ENCODE measurements at places on chromosomes 1 and 21.
A peak's percentile ranks its signal among the peaks of the same experiment; 100 is the strongest.

DNA sequence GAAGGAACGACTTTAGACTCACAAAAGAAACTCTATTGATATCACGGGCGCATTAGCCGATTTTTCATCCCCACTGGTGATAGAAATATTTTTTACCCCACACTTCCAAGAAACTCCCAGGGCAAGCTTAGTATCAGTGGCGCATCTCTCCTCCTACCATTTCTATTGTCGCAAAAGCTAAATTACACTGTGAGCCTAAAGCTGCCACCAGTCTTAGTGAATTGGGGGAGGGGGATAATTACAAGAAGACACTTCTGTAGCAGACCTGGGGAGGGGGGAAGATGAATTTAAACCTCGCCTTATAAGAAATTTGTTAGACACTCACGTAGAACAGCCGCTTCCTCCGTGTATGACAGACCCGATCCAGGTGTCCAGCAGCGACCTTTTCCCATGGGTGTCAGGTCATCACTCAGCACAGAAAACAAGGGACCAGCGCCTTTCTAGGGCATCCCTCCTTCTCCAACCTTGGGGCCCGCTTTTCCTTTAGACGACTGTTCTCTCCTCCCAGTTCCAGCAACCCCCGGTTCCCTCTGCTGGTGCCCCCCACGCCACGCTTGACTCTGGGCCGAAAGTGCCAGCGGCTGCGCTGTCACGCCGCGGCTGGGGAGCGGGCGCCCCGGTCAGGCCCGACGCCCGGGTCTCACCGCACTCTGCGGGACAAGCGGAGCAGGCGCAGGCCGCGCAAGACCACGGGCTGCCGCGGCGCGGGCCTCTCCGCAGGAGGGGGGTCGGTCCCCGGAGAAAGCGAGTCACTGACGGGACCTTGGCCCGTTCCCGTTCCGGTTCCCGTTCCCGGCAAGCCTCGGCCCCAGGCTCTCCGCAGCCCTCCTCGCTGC, 821 bp downstream of the PHC2 start:
- no peak for DNase-seq

DNA sequence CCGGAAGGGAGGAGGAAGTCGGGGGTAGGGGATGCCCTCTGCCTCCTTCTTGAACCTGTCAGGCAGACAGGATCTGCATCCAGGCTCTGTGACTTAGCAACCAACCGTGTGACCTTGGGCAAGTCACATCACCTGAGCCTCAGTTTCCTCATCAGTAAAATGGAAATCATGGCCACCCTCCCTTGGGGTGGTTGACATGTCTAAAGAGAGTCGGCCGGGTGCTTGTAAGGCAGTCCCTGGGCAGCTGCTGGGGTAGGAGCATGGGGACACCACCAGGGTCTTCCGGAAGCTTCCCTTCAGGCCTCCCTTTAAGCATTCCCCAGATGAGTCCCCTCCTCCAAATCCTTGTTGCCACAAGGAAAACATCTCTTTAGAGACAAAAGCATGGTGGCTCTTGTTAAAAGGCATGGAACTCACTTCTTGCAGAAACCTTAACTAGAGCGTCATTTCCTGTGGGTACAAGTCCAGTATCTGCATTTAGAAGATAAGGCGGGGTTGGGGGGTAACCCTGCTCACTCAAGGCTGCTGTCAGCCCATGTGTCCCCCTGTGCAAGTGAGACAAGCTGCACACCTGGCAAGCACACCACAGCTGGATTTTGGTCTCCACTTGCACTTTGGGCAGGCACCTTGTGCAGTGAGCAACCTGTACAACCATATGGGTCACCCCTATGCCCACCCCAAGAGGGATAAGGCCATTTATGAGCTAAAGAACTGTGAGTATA, 10.4 kb downstream of the CLCNKB start:
- no peak for DNase-seq

GRCh38 chr1:114454539-114454938, 56.5 kb downstream of the TRIM33 start:
- no peak for DNase-seq

DNA sequence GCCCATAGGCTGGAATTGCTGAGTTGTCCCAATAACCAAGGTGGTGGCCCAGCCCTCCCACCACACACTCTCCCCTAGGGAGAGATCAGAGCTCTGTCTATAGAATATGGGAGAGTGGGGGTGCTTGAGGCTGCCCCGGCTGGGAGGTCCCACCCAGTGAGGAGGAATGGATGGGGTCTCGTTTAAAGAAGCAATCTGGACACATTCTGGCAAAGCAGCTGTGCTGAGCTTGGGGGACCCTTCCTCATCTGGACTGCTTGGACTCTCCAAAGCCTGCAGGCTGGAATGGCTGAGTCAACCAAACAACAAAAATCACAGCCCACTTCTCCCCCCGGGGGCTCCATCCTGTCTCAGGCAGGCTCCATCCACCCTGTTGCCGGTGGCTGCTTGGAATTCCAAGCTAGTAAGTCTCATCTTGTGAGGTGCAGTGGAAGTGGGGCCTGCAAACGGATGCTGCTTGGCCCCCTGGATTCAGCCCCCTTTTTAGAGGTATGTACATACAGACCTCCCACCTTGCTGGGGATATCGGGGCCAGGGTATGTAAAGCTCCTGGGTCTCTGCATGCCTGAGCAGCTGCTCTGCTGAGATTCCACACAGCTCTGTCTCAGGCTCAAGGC, 67.1 kb upstream of the FAM78B start:
- DNase-seq, result no peak

GRCh38 chr1:234589854-234590620, 19.9 kb downstream of the IRF2BP2 start:
- DNase-seq, result no peak

GRCh38 chr1:20787840-20788795, 1.0 kb upstream of the HP1BP3 start:
- DNase-seq, result no peak

GRCh38 chr1:87511449-87511848, 182.8 kb downstream of the LMO4 start:
- no peak for DNase-seq

DNA sequence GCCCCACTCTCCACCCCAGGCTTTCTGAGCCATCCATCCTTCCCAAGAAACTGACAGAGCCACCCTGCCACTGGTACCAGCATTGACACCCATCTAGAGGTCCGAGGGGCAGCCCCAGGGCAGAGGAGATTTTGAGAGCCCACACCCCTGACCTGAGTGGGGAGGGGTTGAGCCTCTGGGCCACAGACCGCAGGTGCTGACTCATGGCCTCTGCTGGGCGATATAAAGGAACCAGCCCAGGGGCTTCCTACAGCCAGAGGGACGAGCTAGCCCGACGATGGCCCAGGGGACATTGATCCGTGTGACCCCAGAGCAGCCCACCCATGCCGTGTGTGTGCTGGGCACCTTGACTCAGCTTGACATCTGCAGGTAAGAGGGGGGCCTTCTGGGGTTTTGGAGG, at the start of gene PADI4:
PADI4 (plus strand) TSS at position 252 of the 400 bp plus-strand sequence; CDS start at position 278, 26 bp downstream.
- DNase-seq, result no peak

GRCh38 chr1:15568387-15569073, 16.3 kb downstream of the AGMAT start:
- no peak for DNase-seq

DNA sequence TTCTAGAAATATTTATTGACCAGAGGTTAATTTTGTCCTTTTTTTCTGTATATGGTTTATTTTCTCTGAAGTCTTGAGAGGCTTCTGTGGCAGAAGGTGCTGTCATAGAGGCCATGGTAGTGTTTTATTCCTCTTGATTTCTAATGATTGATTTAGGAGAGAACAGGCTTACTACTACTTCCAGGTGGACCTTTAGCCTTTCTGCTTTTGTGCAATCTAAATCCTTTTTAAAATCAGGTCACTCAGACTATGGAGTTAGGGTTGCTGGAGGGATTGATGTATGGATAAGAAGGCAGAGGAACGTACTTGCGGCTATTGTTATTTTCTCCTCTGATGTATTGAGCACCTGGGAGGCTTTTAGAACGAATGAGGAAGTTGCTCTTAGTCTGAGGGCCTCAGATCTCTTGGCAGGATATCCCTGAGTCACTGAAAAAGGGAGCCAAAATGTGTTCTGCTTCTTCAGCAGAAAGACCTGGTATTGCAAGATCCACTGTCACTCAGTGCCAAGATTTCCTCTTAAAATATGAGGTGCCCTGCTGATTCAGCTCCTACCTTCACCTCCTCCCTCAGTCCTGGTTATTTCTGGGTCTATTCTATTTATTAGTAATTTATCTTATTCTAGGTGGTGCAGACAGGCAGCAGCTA, 277.4 kb downstream of the ZNF648 start:
- no peak for DNase-seq

DNA sequence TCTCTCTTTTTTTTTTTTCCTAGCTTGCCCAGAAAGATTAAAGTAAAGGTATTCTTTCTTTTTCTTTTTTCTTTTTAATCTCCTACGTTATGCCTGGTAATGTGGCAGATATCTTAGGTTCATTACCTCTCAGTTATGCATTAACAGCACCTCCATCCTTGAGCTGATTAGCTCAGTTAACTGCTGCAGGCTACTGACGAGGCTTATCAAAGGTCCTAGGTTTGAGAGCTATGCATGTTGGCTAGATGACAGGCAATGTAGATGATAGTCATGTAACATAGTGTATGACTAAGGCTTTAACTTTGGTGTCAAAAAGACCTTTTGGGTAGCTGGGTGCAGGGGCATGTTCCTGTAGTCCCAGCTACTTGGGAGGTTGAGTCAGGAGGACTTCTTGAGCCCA, 53.7 kb upstream of the CACYBP start:
- no peak for DNase-seq

GRCh38 chr1:99829269-99829668, 20.9 kb upstream of the AGL start:
- no peak for DNase-seq

GRCh38 chr1:1670866-1671265, 12.1 kb upstream of the CDK11B start:
- no peak for DNase-seq

DNA sequence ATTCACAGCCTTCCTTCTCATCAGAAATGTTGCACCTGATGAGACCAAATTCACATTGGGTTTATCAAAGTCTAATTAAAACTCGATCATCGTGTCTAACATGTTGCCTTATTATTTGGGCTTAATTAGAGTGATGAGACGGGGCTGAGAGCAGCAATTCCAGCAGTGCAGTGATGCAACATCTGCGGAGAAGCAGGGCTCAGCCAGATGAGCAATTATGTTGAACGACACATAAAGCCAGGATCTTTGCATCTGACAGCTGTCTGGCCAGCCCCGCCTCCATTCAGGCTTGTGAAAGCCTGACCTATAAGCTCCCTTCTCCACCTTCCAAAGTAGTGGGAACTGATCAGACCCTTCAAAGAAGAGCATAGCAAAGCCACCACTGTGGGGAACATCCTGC, 109.8 kb downstream of the C1orf94 start:
- DNase-seq, result no peak

DNA sequence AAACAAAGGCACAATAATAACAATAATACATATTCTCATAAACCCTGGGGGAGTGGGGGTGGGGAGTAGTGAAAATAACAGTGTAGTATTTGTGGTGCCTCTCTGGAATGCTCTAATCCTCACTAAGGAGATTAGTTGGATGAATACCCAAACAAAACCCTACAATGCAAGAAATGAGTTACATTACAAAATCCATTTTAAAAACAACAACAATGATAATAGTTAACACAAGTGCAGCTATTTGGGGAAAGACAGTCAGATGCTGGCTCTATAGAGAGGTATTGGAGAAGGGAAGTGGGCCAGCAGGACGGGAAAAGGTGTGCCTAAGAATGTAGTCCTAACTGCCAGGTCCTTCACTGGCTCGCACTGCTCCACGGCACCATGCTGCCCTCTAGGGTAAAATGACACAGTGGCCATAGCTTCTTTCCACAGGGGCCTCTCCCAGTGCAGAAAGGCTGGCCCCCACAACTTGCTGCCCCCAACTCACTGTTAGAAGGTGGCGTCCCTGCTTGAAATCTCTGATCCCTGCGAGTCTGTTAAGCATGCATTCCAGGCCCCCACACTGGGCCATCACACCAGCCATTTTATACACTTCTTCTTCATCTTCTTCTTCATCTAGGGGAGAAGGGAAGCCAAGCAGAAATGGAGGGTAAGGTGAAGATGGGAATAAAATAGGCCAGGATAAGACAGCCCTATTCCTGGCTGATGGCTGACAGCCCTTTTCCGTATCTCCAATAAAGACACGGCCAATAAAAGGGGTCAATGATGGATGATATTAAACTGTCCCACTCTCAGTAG, 113.8 kb downstream of the UBR4 start:
- DNase-seq, result peak; percentile 31

DNA sequence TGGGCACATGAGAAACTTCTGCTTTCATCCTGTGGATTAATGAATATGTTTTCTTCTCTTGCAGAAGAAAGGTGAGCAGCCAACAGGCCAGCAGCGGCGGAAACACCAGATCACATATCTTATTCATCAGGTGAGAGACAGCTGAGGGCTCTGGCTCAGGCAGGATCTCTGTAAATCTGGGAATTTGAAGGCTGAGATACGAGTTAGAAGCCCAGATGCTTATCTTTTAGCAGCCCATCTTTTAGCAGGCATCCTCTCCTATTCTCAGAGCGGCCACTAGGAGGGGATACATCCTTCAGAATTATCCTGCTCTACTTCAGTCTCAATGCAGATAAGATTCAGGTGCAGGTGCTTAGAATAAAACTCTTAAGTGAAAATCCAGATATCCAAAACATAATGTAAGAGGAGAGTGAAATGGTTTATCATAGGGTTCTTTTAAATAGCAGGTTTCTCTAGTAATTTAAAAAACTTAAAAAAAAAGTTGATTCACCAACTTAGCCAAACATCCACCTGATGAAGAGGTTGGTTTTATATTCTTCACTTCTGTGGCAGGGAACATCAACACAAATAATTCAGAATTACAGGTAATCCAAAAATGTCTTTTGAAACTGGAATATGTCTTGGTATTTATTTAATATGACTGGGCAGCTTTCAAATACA, 19.3 kb downstream of the SH2D2A start:
- DNase-seq, result peak; percentile 55

GRCh38 chr21:46322351-46323226, 1.1 kb downstream of the C21orf58 start:
- DNase-seq, result peak; percentile 37

GRCh38 chr1:67100833-67101232, 33.9 kb downstream of the C1orf141 start:
- no peak for DNase-seq

DNA sequence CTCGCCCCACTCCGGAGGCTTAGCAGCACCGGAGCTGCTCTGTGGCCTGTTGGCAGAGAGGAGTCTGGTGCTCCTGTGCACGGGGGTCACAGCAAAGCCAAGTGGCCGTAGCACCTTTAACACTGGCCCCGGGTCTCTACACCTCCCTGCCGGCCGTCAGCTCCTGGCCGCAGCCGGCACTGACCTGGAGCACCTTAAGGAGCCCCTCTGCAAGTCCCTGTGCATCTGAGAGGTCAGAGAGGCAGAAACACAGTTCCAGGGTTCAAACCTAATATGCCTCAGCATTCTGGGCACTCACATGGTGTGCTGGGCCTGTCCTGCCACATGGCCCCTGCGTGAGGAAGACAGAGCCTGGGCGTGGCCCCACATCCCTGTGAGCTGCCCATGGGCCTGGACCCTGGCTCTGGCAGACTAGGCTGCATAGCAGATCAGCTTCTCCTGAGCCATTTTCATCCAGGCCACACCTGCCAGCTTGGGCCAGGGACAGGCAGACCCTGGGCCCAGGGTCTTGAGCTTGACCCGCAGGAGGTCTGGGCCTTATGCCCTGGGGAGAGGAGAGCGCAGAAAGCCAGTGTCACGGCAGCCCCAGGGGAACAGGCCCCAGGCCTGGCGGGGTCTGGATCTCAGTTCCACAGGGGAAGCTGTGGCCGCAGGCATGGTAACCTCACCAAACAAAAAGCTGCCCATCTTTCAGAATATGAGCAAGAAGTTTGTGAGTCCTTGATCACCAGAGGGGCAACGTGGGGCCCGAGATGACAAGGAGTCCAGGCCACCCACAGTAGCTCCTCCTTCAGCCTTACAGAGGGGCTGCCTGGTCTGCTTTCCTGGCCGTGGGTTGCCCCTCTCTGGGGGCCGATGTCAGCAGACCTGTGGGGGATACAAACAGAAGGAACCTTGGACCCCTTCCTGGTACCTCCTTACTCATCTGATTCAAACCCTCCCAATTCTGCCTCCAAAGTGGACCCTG, 146.0 kb upstream of the COL6A1 start:
- DNase-seq, result no peak
